Left kidney (tissue), 8 donors: ENCODE measurements at places on chromosomes 7 and 10. TPM values are rescaled to one million over a fixed set of nuclear protein-coding genes. Genes with fewer than 3 reads are reported as not detected.

The EPHA1 gene
- 20.2 TPM for polyA plus RNA-seq

The SAMD9L gene
- 4.1 TPM for polyA plus RNA-seq

The WASL gene
- 82.4 TPM for polyA plus RNA-seq

The TLX1 gene
- not detected for polyA plus RNA-seq

The ZP3 gene
- polyA plus RNA-seq = 3.3 TPM

The GJC3 gene
- polyA plus RNA-seq = 0.73 TPM

The CYP26C1 gene
- polyA plus RNA-seq = 0.05 TPM

DNA sequence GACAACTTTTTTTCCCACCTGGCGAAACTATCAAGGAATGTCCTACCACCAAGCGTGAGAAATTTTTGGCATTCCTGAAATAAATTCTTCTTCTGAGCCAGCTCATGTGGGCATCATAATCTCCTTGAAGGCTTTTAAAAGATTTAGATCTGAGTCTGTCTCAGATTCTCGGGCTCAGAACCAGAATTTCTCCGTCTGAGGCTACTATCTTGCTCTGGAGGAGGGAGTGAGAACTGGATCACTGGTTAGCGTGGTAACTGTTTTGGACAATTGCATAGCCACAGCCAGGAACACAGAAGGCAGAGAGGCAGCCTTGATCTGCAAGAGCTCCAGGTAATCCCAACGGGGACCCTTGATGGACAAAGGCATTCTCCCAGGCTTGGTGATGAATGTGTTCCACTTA is 1.0 kb upstream of the PLAC9 start:
- no peak for DNase-seq

DNA sequence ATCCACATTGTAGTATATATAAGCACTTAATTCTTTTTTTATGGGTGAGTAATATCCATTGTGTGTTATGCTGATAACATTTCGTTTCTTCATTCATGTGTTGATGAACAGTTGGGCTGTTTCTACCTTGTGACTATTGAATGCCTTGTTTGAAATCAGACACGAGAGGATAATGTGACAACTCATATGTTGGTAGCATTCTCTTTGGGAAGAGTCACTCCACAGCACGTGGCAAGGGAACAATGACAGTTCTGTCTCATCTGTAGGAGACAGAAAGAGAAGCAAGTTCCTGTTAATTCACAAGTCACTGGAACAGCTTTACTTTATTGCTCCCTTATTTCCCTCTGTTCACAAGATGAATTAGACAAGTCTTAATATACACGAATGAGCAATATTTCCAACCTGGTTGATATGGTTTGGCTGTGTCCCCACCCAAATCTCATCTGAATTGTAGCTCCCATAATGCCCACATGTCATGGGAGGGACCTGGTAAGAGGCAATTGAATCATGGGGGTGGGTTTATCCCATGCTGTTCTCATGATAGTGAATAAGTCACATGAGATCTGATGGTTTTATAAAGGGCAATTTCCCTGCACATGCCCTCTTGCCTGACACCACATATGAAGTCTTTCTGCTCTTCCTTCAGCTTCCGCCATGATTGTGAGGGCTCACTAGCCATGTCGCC is 125.3 kb downstream of the SEC23IP start:
- no peak for DNase-seq

DNA sequence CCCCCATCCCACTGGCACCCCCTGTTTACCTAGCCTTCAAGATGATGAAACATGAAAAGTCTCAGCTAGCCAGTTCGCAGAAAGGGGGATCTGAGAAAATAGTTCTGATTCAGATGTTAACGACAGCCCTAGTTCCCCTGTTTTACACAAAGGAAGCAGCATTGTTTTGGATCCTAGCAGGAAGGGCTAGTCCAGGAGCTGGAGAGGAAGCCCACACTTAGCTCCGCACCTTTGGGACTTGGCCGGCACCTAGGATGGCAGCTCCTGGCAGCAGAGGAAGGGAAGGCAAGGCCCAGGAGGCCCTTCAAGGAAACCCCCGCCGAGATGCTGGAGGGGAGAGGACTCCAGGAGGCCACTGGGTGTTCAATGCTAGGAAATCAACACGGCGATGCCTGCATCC is 29.0 kb upstream of the MGMT start:
- DNase-seq = no peak

- no peak for DNase-seq
Observed at GRCh38 chr7:112120696-112121217, 85.4 kb downstream of the DOCK4 start.

DNA sequence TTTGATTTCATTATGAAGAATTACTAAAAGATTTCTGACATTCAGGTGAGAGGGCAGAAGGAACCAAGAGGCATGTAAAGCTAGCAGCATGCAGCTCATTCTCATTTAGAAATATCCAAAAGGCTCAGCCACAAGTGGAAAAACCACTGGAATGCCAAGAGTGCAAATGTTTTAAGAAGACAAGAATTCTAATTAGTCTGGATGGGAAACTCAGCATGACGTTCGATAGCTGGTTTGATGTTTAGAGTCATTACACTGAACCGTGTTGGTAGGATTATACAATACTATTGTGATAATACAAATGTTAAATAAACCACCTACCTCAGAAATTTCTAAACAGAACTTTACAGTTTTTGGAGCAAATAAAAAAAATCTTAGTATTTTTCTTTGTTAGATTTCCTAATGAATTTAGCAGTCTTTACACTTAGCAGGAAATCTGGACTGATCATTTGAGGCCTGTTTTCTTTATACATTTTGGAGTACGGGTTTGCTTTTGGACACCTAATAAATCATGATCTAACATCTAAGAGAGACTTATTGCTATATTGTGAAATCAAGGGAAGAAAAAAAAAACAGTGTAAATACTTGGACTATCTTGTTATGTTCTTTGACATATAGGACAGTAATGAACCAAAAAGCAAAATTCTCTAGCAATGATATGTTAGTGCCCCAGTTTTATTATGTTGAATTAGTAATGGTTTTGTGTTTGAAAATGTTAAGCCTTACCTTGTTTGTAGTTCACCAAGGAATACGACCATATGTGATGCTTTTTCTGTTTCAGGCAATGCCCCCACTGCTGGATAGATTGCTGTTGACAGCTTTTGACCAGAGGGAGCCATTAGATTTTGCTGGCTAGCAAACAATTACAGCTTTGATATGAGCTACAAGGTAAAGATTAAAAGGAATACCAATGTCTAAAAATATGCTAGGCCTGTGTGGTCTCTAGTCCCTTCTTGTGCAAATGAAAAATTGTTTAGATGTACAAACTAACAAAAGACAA is 354.1 kb upstream of the SEMA3A start:
- no peak for DNase-seq

GRCh38 chr10:72242675-72243074 is 26.6 kb upstream of the ASCC1 start:
- DNase-seq = no peak

DNA sequence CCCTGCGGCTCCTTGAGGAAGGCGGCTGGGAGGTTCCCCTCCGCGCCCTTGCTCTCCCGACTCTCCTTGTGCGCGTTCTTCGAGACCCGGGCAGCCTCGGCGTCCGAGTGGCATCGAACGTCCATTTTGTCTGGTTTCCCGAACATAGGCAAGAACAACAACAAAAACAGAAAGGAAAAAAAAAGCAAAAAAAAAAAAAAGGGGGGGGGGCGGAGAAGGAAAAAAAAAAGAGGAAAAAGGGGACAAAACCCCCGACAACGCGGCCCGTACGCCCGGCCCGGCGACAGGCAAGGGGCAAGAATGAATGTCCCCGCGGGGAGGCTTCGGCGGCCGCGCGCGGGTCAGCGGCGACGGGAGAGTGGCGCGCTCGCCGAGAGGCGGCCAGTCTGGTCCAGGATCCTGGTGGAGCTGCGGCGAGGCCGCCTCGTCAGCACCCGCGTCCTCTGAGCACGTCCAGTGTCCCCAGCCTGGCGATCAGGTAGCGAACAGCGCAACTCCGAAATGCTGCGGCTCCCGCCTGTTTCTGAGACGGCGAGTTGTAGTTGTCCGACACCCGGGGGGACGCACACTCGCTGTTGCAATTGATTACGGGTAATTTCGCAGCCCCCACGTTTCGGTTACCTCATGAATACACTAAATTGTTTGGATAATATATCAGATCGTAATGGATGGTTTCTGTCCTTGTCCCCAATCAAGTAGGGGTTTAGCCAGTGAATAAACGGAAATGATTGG is at the start of gene VAX1:
Gene VAX1 (minus strand): TSS at position 360 of the 732 bp plus-strand sequence. CDS start 214 bp downstream, at position 146.
- no peak for DNase-seq

DNA sequence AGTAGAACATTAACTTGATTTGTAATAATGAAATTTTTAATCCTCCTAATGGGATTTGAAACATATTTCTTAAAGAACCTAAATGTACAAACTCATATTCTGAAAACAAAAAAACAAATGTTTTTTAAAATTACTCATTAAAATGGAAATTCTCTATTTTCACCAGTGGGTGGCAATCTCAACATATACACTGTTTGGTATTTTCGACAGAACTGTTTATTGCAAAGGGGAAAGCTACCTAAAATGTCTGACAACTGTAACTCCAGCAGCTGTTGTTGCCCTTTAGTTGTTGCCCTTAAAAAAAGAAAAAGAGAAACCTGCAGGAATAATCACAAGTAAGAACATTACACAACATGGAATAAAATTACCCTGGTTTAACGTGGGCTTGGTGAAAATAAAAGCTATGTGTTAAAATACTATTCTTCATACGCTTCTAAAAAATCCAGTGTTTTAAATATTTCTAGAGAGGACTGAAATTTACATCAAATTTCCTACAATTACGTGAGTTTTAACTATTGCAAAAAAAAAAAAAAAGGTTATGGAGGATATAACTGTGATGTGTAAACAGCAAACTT is 54.5 kb downstream of the COL1A2 start:
- peak; percentile 58 for DNase-seq

DNA sequence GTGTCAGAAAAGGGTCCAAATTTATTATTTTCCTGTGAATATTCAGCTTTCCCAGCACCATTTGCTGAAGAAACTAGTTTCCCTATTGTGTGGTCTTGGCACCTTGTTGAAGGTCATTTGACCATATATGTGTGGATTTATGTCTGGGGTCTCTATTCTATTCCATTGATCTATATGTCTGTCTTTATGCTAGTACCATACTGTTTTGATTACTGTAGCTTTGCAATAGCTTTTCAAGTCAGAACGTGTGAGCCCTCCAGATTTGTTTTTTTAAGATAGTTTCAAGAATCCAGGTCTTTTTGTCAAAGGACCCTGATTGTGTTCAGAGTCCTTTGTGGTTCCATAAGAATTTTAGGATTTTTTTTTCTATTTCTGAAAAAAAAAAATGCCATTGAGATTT is 79.0 kb upstream of the WAC start:
- no peak for DNase-seq

GRCh38 chr7:23277359-23277989 is 21.7 kb upstream of the MALSU1 start:
- peak; percentile 74 for DNase-seq

- no peak for DNase-seq
Observed at GRCh38 chr10:133161486-133162109, 1.6 kb downstream of the KNDC1 start.

GRCh38 chr10:86295791-86296190 is 70.8 kb downstream of the GRID1 start:
- DNase-seq = no peak

- no peak for DNase-seq
Observed at GRCh38 chr10:22310928-22311327, 5.3 kb upstream of the COMMD3 start.

DNA sequence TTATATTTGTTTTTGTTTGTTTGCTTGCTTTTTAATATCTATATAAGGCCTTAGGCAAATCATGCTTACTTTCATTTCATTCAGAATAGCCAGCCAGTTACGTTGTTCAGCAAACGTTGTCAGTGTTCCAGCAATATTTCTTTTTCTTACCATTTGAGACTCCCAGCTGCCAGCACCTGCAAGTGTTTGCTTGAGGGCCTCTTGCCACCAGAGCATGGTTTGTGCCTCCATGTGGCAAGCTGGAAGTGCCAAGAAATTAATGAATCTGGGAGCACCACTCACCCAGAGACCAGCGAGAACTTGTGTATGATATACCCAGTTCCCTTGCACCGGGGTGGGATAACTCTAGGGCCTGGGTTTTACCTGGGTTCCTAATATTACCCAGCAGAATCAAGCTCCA is 177.1 kb upstream of the CSTF2T start:
- no peak for DNase-seq

DNA sequence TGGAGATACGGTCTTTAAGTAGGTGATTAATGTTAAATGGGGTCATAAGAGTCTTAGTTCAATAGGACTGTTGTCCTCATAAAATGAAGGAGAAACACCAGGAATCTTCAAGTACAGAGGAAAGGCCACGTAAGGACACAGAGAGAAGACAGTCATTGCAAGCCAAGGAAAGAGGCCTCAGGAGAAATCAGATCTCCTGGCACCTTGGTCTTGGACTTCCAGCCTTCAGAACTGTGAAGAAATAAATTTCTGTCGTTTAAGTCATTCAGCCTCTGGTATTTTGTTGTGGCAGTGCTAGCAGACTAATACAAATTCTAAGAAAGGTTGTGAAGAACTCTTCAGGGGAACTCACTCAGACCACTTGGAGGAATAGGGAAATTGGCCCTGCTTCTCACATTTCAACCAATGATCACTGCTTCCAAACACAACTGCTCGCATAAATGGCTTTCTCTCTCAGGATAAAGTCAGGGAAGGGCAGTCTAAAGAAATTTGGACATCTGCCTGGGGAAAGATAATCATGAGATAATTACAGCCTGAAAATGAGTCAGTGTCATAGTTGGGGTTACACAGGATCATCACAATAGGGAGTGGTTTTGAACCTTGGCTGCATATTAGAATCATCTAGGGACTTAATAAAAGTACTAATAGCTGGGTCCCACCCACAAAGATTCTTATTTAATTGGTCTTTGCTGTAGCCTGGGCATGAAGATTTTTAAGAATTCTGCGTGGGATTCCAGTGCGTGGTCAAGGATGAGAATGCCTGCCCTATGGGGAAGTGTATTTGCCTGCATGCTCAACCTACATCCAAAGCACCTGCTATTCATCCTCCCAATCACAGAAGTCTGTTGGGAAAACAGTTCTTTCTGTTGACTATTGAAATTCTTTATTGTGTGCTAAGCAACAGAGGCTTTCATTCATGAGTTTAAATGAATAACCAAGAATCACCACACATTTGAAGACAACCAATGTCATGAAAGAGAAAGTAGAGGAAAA is 310.6 kb upstream of the PLXDC2 start:
- DNase-seq = no peak

- no peak for DNase-seq
Observed at GRCh38 chr7:82105463-82105862, 335.6 kb upstream of the HGF start.

GRCh38 chr7:157630301-157630853 is 293.6 kb downstream of the DNAJB6 start:
- DNase-seq = no peak

- peak; percentile 19 for DNase-seq
Observed at GRCh38 chr10:116408719-116409118, 18.9 kb upstream of the PNLIPRP3 start.

GRCh38 chr10:12097791-12098190 is 29.0 kb downstream of the DHTKD1 start:
- DNase-seq = no peak
